Posterior vena cava (tissue), 2 donors: ENCODE measurements at places on chromosomes 4 and X.

DNA sequence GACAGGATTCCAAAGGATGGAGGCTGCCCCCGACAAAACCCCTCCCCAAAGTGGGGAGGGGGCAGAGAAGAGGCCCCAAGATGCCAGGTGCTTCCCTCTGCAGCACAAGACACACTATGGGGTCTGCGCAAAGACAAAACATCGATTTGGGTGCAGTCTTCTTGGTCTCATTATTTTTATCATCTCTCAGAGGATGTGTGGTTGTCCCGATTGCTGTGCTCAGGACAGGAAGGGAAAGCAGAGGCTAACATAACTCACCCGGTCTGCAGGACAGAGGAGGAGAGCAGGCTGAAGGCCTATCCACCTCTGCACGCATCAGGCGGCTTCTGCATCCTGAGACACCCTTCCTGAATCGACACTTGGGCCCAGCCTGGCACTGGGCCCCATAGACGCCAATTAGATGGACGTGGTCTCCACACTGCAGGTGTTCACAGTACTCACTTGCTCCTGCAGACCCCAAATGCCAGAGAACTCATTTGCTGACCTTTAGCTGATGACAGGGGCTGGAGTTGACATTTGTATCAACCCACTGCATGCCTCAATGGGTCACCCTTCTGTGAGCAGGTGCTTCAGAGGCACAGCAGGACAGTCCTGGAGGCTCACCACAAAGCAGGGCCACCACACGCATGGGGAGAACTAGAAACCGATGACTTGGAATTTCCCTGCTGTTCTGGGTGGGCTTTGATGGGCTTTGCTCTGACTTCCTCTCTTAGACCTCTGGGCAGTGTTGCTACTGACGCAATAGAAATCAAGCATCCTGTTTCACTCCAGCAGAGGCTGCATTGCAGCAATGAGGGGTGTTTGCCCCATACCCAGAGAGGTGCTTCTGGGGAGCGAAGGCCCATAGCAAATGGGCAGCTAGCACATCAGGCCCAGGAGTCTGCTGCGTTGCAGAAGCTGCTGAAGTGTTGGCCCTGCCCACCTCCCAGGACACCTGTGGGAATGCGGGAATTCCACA, 96.3 kb upstream of the ENPP6 start:
- DNase-seq: no peak

DNA sequence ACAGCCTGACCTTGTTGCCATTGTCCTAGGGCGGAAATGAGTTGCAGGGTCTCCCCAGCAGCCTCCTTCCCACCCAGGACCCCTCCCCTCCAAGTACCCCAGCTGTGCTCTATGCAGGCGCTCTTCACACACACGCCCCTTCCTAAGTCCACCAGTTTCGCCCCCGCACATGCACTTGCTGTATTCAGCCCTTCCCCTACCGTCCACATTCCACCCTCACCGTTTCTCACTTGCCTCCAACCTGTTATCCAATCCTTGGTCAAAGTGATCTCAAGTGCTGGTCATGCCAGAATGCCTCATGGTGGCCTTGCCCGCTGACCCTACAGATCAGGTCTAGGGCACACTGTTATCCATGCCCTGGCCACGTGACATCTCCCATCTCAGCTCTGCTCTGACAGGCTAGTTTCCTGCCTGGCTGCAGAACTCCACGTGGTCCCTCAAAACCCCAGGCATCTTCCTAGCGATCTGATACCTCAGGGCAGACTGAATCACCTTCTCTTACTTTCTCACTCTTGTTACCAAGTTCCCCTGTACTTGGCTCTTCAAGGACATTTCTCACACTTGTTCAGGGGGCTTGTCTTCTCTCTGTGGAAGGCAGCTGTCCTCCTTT, 39.7 kb downstream of the NSG1 start:
- DNase-seq: peak; percentile 70

DNA sequence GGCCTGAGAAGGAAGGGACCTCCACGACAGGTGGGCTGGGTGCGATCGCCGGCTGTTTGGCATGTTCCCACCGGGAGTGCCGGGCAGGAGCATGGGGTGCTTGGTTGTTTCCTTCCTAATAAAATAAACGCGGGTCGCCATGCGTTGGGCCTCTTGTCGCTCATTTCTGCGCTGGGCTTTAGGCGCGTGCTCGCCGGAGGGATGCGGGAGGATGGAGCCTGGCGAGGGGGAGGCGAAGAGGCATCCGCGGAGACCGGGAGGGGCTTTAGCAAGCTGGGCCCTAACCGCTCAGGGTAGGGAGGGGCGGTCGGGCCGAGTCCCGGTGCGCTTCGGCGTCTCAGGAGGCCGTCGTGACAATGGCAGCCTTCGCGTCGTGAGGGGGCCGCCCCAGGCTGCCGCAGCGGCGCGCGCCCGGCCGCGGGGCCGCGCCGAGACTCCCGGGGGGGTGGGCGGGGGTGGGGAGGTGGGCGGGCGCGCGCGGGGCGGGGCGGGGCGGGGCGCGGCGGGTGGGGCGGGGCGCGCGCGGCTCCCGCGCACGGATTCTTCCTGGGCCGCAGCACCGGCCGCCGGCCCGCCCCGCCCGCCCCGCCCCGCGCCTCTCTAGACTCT, 476 bp upstream of the GDI1 start:
- peak; percentile 86 for DNase-seq

DNA sequence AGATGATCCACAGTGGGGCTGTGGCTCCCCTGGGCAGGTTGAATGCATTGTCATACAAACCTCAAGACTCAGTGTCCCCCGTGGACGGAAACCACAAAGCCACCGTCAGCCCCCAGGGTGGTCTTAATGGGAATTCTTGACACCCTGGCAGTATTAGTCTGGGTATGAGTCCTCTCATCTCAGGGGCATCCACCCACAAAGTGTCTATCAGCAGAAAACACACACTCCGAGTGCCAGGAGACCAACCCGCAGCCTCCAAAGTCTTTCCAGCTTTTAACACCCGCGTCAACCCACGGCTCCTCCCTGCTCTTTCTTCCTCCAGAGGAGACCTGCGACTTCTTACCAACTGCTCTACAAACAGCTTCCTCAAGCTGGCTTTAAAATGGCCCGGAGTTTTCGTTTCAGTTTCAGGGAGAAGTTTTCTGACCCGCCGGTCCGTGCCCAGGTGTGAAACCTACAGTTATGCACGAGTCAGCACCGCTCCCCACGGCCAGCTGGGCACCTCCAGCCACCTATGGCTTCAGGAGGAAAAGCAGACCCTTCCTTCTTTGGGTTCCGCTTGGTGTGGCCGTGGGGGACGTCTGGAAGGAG, 14.4 kb upstream of the ASMTL start:
- no peak for DNase-seq

GRCh38 chrX:71912156-71912555, 1.5 kb downstream of the NHSL2 start:
- DNase-seq: no peak

GRCh38 chrX:79176028-79176427, 31.5 kb downstream of the GPR174 start:
- no peak for DNase-seq

- no peak for DNase-seq
These were observed 322.0 kb upstream of the LCORL start for GRCh38 chr4:18343581-18343980.

DNA sequence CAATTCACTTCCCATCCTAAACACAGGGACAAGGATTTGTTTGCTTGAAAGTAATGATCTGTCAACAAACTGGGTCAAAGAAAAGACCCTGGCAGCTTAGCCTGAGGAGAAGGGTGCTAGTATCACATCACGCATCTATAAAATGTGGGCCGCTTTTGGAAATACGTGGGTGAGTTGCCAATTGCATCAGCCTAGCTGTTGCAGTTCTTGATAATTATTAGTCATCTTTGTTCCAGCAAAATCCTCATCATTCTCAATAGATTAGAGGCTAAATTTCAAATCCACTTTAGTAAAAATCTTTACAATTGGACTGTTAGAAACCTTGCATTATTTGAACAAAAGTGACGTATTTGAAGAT, 33.6 kb upstream of the TAPT1 start:
- DNase-seq: no peak

DNA sequence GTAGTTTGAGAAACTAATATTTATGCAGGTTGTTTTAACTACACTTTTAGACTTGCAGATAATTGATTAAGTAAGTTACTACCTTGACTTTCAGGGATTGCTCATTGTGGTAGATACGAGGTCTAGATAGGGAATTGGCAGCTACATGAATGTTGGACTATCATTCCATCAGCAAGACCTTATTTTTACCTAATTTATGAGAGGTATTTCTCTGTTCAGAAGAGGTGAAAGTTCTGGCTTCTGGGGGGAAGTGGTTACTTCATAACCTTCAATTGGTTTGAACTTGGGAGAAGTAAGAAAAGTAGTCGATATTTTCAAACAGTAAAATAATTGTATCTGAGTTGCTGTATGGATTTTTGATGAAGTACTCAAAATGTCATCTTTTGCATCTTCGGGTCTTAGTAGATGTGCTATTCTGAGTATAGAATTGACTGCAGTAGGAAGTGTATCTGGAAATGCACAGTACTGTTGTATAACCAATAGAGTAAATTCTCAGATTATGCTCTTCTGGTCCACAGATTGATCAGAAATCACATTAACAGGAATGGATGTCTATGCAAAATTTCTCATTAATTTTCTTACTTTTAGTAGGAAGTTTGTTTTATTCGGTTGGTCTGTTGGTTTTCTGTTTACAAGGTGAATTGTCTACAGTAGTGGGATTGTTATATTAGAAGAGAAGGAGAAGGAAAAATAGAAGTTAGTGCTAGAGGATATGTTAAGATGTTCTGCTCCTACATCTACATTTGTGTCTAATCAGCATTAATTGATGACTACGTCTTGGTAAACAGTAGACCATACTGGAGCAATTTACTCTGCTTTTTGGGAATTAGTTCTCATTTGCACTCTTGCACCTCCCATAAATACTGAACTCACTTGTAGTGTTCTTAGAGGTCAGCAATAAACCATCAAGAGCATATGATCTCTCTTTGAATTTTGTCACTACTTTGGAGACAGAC, 3.0 kb downstream of the NFKB1 start:
- DNase-seq: no peak

- DNase-seq: no peak
These were observed 16.9 kb upstream of the ANOS1 start for GRCh38 chrX:8748855-8749254.

- DNase-seq: no peak
These were observed 30.3 kb downstream of the FHIP1A start for GRCh38 chr4:151439320-151439719.

DNA sequence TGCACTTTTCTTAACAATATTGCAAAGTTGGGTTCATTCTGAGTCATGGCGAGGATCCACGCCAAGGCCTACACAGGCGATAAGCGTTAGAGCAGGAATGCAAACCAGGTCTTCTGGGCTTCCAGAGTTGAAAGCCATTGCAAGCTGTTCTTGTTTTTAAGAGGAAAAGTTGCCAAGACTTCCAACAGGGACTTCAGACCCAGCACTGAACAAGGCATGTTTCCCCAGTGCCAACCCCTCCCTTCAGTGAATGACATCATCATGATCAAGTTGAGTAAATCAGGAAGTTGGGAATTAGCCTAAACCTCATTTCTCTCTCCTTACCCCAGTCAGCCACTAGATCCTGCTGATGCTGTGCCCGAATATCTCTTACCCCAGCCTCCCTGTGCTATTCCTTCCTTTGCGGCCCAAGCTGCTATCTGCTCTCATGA, 355.1 kb downstream of the HS3ST1 start:
- DNase-seq: peak; percentile 86

DNA sequence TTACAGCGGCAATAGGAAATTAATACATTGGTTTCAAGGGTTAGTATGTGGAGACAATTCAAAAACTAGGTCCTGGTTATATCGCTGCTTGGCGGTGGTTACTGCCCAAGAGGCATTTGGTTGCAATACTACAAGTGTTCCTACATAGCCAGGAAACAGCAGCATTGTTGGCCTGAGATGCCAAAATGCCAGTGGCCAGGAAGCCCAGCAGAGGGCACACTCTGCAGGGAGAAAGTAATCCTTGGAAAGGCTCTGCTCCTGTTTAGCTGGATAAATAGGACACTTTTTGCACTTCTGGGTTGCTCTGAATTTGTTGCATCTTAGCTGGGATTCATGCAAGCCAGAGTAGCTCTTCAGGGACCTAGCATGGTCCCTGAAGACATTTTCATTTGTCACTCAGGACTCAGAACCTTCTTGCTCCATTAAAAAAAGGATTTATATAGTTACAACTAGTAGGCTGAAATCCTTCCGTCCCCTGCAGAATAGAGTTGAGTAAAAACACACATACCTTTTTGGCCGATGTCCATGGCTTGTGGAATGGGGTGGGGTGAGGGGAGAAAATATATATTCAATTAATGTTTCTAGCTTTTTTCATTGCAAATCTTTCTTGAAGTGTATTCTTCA, 8.1 kb upstream of the GPR119 start:
- DNase-seq: peak; percentile 77

DNA sequence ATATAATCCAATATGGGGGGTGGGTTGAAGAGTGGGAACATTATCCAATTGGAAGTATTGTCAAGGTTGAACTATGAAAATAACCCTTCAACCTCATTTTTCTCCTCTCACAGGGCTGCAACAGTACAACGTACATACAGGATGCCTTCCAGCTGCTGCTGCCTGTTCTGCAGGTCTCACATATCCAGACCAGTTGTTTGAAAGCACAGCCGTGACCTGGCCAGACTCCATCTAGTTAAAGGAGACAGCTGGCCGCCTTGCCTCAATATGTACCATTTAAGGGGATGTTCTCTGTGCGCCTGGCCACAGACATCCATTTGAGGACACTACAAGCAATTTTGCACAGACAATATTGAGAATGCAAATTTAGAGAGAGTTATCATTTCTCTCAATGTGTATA, 75.7 kb downstream of the FAM114A1 start:
- DNase-seq: no peak

GRCh38 chr4:151304226-151304625, 21.2 kb downstream of the SH3D19 start:
- DNase-seq: no peak

DNA sequence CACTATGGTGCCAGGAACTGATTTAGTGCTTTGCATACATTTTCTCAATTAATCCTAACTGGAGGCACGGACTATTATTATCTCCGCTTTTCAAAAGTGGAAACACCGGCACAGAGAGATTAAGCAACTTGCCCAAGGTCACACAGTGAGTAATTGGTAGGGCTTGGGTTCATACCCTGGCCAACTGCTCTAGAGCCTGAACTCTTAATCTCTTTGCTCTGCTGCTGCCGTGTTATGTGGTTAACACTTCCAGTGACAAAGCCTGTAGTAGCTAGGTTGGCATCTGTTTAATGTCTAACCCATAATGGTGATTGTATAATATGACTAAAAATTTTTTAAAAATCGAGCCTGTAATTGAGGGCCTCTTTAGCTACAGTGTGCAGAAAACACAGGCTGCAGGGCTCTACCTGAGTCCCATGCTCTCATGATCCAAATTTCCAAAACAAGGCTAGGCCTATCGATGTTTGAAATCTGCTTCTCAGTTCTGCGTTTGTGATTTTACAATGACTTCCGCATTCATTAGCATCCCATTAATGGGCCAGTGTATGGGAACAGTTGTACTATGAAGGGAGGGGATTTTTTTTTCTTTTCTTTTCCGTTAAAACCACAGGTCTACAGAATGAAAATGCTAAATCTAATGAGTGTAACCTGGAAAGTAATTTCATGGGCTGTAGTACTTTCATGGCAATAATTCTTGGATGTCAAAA, 219.3 kb upstream of the JADE1 start:
- DNase-seq: no peak

GRCh38 chr4:138910195-138910913, 105.2 kb upstream of the NOCT start:
- no peak for DNase-seq

GRCh38 chrX:11789809-11790208, 31.8 kb downstream of the MSL3 start:
- DNase-seq: no peak
